ENCODE measurements at places on chromosomes 11 and 22. TPM values are rescaled to one million over a fixed set of nuclear protein-coding genes. Genes with fewer than 3 reads are reported as not detected.

SLC3A2 gene
- total RNA-seq: 45.0 TPM

MS4A13 gene
- not detected for total RNA-seq

APOA5 gene
- total RNA-seq: not detected

SLC5A4 gene
- total RNA-seq: 3.4 TPM

OR5P2 gene
- 7.9 TPM for total RNA-seq

ISX gene
- not detected for total RNA-seq

FZD4 gene
- total RNA-seq: 65.2 TPM

TRIM51 gene
- total RNA-seq: not detected

MS4A6A gene
- total RNA-seq: 76.2 TPM

GAS2 gene
- 18.8 TPM for total RNA-seq

LMNTD2 gene
- total RNA-seq: 0.37 TPM

CCDC82 gene
- 62.0 TPM for total RNA-seq

FGF4 gene
- not detected for total RNA-seq

ALDH3B1 gene
- 4.6 TPM for total RNA-seq

SIK3 gene
- 24.0 TPM for total RNA-seq

SAA2 gene
- total RNA-seq: not detected

RAPSN gene
- 3.0 TPM for total RNA-seq

PATE4 gene
- total RNA-seq: not detected

FXYD2 gene
- 5.0 TPM for total RNA-seq

LYVE1 gene
- total RNA-seq: 141 TPM

MMP7 gene
- 18.9 TPM for total RNA-seq

PYGM gene
- total RNA-seq: 15.1 TPM

PRRG4 gene
- 5.1 TPM for total RNA-seq

SYNGR1 gene
- total RNA-seq: 13.3 TPM

IFITM10 gene
- total RNA-seq: 1.0 TPM

TSGA10IP gene
- not detected for total RNA-seq

Data from urinary bladder (tissue), 4 donors.